ENCODE measurements at places on chromosomes 2 and 18. TPM values are rescaled to one million over a fixed set of nuclear protein-coding genes. Genes with fewer than 3 reads are reported as not detected.

Gene SOCS6
- total RNA-seq = 17.5 TPM

Gene RGPD4
- not detected for total RNA-seq

Gene ASPRV1
- total RNA-seq = 3.8 TPM

Gene TMEFF2
- total RNA-seq = 0.15 TPM

Gene VWA3B
- 0.09 TPM for total RNA-seq

Gene AFTPH
- total RNA-seq = 11.9 TPM

Gene SLC14A1
- not detected for total RNA-seq

Gene CTAGE1
- total RNA-seq = not detected

Gene RBM43
- 0.39 TPM for total RNA-seq

Gene OR6B2
- not detected for total RNA-seq

Gene SERPINB10
- not detected for total RNA-seq

Gene DES
- total RNA-seq = 47.0 TPM

Gene NYAP2
- not detected for total RNA-seq

Gene COLEC12
- total RNA-seq = 61.1 TPM

Gene CXCR1
- not detected for total RNA-seq

Gene NHEJ1
- 8.4 TPM for total RNA-seq

Gene FN1
- total RNA-seq = 241 TPM

Gene INPP1
- total RNA-seq = 1.1 TPM

Gene NEURL3
- not detected for total RNA-seq

Gene CCDC148
- 0.78 TPM for total RNA-seq

Gene GKN1
- not detected for total RNA-seq

Gene GPR45
- total RNA-seq = not detected

Gene TACR1
- total RNA-seq = not detected

Measured in cardiac muscle cell (in vitro differentiated cells and primary cell).